ENCODE measurements at places on chromosomes 2 and 18. TPM values are rescaled to one million over a fixed set of nuclear protein-coding genes. Genes with fewer than 3 reads are reported as not detected.

The MYCN gene
- 0.54 TPM for total RNA-seq

DNA sequence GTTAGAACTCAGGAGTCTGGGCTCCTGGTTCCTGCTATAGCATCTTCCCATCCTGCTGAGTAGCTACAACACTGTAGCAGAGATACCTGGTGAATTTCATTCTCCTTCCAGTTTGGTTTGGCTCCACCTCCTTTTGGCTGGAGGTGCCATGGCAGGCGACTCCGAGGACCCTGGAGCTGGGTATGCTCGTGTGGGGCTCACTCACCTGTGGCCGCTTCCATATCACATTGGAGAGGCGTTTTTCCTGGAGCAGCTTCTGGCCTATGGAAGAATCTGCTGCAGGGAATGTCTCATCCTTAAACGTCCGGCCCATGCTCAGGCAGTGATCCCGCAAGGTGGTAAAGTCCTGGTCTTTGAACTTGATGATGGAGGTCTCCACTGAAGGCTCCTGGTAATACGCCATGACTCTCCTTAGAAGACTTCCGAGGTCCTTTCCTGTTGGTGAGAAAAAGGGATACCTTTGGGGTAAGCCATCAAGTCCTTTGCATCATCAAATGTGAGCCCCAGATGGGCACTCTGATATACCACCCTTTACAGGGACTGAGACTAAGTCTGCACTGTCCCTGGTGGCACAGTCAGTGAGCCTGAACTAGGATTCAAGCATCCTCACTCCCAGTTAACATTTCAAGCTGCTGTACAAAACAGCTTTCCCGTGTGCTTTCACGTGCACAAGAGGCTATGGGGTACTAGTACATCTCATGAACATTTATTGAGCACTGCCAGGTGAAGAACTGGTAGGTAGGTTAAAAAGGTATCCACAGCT, 20.1 kb downstream of the CAPN13 start:
- no peak for DNase-seq

GRCh38 chr2:106602042-106602441, 114.9 kb downstream of the CD8B2 start:
- no peak for DNase-seq

DNA sequence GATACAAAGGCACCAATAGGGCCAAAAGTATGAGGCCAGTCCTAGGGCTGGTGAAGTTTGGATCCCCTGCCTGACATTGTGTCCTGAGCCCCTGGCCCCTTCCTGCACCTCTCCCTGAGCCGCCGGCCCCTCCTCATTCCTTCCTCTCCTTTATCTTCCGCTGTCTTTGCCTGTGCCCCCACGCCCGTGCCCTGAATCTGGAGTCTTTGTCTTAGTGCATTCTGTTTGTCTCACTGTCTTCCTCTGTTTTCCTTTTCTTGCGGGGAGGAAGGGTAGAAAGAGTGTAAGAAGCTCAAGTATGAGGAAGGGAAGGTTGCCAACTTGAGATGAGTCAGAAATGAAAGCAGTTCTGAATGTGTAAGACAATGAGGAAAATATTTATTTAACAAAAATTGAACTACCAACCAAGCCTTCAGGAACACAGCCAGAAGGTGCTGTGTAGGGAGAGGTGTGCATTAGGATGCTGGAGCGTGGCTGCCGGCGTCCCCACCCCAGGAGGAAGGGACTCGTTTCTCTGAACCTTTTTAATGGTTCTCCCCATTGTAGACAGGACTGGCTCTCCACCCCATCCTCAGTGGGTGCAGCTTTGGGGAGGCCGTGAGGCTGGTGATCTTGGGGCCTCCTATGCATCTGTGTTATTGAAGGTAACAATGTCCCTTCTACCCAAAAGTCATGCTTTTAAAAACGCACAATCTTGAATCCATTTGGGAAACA, 133.1 kb downstream of the NEDD4L start:
- DNase-seq: no peak

DNA sequence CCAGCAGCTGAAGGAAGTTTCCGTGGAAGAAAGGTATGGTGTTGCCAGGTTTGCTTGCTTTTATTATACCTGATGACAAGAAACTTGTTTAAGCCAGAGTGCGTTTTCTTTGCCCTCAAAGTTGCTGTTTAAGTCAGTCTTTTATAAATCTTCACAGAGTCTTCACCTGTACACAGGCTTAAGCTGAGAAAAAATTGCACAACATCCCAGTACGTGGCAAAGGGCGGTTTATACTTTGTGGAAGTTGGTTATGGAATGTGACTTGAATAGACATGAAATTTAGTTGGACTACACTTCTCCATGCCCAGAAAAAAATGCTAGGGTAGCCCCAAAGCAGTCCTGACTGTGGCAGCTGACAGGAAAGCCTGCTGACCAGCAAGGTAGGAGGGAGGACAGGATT, 121.5 kb downstream of the RTN4 start:
- DNase-seq: no peak

DNA sequence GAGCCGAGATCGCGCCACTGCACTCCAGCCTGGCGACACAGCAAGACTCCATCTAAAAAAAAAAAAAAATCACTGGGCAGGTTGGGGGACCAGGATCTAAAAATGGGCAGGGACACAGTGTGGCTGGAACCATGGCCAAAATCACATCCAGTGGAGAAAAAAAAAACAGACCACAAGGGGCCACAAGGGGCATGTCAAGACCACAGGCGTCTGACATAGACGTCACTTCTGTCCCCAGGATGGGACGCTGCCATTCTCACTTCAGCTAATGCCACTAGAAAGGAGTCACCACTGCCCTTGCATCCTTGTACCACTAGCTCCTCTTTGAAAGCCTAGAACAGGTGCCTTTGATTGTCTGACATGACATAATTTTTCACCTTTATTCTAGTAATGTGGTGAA, 2.5 kb upstream of the POMC start:
- no peak for DNase-seq

GRCh38 chr2:9110893-9111569, 95.6 kb upstream of the ASAP2 start:
- DNase-seq: no peak

DNA sequence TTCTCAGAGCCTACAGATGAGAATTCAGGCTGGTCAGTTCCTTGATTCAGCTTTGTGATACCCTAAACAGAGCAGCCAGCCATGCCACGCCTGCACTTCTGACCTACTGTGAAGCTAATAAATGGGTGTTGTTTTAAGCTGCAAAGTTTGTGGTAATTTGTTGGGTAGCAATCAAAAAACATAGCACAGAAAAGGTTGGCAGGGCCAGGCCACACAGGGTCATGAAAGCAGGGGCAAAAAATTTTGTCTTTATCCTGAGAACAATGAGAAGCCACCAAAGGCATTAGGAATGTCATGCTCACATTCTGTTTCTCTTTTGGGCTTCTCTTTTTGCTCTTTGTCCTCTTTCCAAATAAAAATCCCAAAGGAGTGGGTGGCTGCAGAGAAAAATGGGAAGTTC, 385.9 kb downstream of the TXNL1 start:
- no peak for DNase-seq

GRCh38 chr2:167890739-167891138, 356.7 kb downstream of the STK39 start:
- no peak for DNase-seq

DNA sequence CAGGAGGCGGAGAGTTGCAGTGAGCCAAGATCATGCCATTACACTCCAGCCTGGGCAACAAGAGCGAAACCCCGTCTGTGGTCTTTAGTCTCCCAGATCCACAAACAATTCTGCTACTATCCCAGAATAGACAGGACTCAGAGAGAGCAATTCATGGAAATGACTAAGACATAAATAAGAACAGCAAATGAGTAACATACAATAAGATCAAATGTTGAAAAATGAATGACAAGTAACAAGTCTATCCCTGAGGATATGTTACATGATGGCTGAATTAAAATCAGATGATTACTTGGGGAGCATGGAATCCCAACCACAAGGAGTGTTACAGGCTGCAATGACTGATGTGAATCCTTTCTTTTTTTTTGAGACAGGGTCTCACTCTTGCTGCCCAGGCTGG, 10.3 kb downstream of the ARL5A start:
- no peak for DNase-seq

DNA sequence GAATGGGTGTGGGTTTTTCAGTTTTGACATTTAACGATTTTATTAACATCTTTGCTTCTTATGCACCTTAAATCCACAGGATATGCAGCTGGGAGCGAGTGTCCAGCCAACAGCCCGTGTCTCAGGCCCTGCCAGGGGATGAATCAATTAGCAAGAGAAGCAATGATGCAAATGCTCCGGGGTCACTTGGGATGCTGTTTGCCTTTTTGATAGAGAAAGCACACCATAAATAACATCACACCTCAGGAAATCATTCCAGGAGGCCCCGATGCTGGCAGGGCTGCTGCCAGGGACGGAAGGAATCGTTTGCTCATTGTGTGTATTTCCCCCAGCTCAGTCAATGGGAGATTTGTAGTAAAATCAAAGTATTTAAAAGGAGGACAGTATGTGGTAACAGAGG, 394.0 kb upstream of the HNRNPA3 start:
- no peak for DNase-seq

Measured in Right ventricle myocardium inferior (tissue), 1 donor.